Spinal cord (tissue), 10 donors: ENCODE measurements at places on chromosomes 5 and 9. TPM values are rescaled to one million over a fixed set of nuclear protein-coding genes. Genes with fewer than 3 reads are reported as not detected.

DNA sequence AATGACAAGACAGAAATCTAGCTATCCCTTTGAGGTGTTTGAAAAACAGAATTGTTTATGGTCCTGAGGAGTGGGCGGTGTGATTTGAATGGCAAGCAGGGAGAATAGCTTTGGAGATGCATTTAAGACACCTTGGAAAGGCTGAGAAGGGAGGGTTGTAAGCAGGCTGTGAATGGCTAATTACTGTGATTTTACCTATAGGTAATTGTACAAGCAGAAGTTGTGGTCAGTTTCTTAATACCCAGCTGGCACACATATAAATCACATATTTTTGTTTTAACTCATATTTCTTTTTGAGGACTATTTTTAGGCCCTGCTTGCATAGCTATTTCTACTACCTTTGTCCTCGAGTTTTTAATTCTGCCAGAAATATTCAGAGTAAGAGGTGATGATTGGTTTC is 248.6 kb downstream of the KDM4C start:
- DNase-seq, result no peak
- no peaks in the 10 kb centered on the region for H3K4me1 ChIP-seq
- no peaks in the 10 kb centered on the region for H3K27me3 ChIP-seq
- H3K27ac ChIP-seq, result no peak overlapping the region
- no peak overlapping the region for H3K4me3 ChIP-seq

- no peak overlapping the region for H3K4me3 ChIP-seq
- no peaks in the 10 kb centered on the region for H3K36me3 ChIP-seq
- H3K27ac ChIP-seq, result no peak overlapping the region
Observed at GRCh38 chr9:126799034-126799433, 5.8 kb upstream of the ZBTB43 start.

- no peak overlapping the region for H3K4me3 ChIP-seq
- no peaks in the 10 kb centered on the region for H3K27me3 ChIP-seq
- no peak overlapping the region for H3K27ac ChIP-seq
- no peaks in the 10 kb centered on the region for H3K36me3 ChIP-seq
- H3K4me1 ChIP-seq, result no peaks in the 10 kb centered on the region
Observed at GRCh38 chr9:94490465-94490864, 64.4 kb upstream of the PCAT7 start.

The SH2D3C gene
- 11.6 TPM for total RNA-seq

- H3K4me1 ChIP-seq, result no peaks in the 10 kb centered on the region
- no peak overlapping the region for H3K4me3 ChIP-seq
- no peaks in the 10 kb centered on the region for H3K36me3 ChIP-seq
- H3K27ac ChIP-seq, result no peak overlapping the region
- no peak for DNase-seq
Observed at GRCh38 chr5:122149321-122150090, 20.2 kb downstream of the ZNF474 start.

The PCDHGA10 gene
- total RNA-seq, result 11.1 TPM

DNA sequence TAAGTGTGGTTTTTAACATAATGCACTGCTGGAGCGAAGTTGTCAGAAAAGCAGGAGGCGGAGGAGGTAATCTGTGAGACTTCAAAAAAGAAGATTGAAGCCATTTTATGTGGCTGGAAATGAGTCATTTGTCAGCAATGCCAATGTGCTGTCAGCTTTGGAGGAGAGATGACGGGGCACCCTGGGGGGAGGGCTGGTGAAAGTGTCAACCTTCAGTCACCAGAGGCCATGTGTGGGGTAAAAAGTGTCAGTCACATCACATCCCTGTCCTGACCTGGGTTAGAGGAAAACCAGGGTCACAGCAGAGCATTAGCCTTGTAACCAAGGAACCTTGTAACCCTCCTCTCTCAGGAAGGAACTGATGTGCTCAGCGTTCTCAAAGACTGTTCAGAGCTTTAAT is 59.1 kb downstream of the TLR4 start:
- H3K36me3 ChIP-seq, result no peaks in the 10 kb centered on the region
- DNase-seq, result no peak
- H3K27me3 ChIP-seq, result no peaks in the 10 kb centered on the region
- no peaks in the 10 kb centered on the region for H3K4me1 ChIP-seq
- H3K27ac ChIP-seq, result no peak overlapping the region

The NEUROG1 gene
- total RNA-seq, result not detected

The PCDHA10 gene
- total RNA-seq, result 4.6 TPM

GRCh38 chr5:115333164-115333563 is 36.7 kb upstream of the CCDC112 start:
- no peak for DNase-seq
- H3K36me3 ChIP-seq, result no peaks in the 10 kb centered on the region
- no peak overlapping the region for H3K4me3 ChIP-seq
- no peak overlapping the region for H3K27ac ChIP-seq
- no peaks in the 10 kb centered on the region for H3K27me3 ChIP-seq

DNA sequence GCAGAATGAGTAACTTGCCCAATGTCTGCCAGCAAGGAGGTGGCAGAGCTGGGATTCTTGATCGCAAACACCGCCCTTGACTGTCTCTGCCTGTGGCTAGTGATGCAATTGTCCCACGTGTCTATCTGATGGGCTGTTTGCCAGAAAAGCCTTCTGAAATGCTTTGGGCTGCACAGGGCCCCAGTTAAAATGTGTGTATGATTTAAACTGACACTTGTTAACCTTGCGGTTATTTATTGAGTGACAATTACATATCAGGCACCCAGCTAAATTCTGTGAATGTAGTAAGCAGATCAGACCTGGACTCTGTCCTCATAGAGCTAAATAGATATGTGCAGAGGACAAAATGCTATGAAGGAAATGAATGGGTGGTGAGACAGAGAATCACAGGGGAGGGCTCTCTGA is 11.6 kb upstream of the IL12B start:
- H3K4me3 ChIP-seq, result no peak overlapping the region
- no peaks in the 10 kb centered on the region for H3K27me3 ChIP-seq
- no peaks in the 10 kb centered on the region for H3K36me3 ChIP-seq
- no peak overlapping the region for H3K27ac ChIP-seq
- no peaks in the 10 kb centered on the region for H3K4me1 ChIP-seq

The FGD3 gene
- 5.8 TPM for total RNA-seq

DNA sequence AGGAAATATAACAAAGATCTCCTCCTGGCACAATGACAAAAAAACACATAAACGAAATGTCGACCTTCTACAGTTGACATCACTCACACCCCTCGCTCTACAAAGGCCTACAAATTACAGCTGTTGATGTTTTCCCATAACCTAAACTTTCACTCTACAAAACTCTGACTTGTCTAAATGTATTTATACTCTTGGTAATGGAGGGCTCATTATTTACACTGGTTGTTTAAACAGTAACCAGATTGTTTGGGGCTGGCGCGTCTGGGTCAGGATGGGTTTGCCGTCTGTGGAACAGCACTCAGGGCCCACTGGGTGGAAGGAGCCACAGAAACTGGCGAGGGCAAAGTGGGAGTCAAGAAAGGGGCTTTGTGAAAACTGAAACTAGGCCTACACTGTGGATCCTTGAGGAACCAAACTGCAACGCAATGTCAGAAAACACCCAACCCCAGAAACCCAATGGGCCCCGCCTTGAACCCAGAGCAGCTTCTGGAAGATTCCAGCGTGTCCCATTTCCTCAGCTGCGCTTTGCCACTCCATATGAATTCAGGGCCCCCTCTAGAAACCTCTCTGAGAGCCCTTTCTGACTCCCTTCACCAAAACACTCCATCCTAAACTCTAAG is 136.7 kb downstream of the ROR2 start:
- no peak for DNase-seq
- no peaks in the 10 kb centered on the region for H3K27me3 ChIP-seq
- H3K36me3 ChIP-seq, result no peaks in the 10 kb centered on the region
- H3K27ac ChIP-seq, result no peak overlapping the region
- peaks cover 13% of the 10 kb centered on the region for H3K4me1 ChIP-seq
- H3K4me3 ChIP-seq, result no peak overlapping the region

DNA sequence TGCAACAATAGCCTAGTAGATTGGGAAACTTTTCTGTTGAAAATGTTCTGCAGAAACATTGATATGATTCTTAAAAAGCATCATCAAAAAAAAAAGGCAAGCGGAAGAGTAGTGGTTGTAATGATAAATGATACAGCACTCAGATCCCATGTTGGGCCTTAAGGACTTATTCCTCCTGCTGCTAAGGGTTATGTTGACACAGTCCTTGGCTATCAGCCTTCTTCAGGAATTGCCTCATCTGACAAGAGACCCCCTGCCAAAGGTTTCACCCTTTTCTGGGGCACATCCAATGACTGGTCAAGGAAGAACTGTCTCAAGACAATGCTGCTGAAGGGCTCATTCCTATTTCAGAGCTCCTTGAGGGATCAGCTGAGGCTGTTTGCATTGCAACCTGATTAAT is 44.3 kb upstream of the MAMDC2 start:
- no peak overlapping the region for H3K4me3 ChIP-seq
- H3K27me3 ChIP-seq, result no peaks in the 10 kb centered on the region
- no peaks in the 10 kb centered on the region for H3K36me3 ChIP-seq

DNA sequence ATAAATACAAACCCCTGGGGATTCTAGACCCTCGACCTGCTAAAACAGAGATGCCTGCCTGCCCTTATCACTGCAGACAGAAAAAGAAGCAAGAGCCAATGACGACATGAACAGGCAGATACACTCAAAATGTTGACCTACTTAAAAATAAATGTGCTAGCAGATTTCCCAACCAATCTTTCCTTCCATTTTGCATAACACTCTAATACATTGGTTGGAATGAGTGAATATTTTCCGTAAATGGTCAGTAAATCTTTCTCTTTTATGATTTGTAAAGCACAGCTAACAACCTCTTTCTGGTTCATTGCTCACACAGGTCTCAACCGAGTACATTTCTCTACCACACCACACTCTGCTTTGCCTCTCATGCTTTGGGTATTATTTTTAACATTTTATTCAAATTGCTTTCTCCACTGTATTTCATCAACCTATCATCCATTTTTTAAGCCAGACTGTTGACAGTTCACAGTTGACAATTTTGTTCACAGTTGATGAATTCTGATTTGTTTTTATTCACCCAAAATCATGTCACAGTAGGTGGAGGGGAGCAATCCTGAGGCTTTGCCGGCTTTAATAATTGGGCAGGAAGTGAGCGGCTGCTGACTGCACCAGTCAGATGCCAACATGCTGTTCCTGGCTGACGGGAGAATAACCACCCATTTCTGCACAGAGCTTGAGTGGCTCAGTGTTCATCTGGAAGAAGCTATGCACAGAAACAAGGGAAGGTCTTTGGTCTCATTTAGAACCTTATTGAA is 426.6 kb downstream of the SPOCK1 start:
- peaks cover 3% of the 10 kb centered on the region for H3K4me1 ChIP-seq
- DNase-seq, result no peak
- H3K27ac ChIP-seq, result no peak overlapping the region
- no peaks in the 10 kb centered on the region for H3K27me3 ChIP-seq
- H3K4me3 ChIP-seq, result no peak overlapping the region
- no peaks in the 10 kb centered on the region for H3K36me3 ChIP-seq

DNA sequence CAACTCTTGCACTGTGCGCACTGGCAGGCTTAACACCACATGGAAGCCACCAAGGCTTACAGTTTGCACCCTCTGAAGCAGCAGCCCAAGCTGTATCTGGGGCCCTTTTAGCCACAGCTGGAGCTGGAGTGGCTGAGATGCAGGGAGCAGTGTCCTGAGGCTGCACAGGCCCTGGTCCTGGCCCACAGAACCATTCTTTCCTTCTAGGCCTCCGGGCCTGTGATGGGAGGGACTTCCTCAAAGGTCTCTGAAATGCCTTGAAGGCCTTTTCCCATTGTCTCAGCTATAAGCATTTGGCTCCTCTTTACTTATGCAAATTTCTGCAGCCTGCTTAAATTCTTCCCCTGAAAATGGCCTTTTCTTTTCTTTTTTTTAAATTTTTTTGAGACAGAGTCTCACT is 104.4 kb upstream of the CPLX2 start:
- no peaks in the 10 kb centered on the region for H3K4me1 ChIP-seq
- no peaks in the 10 kb centered on the region for H3K27me3 ChIP-seq
- H3K4me3 ChIP-seq, result no peak overlapping the region
- DNase-seq, result no peak
- no peak overlapping the region for H3K27ac ChIP-seq

- H3K36me3 ChIP-seq, result no peaks in the 10 kb centered on the region
- H3K27ac ChIP-seq, result no peak overlapping the region
- no peak overlapping the region for H3K4me3 ChIP-seq
- H3K27me3 ChIP-seq, result peaks cover 2% of the 10 kb centered on the region
Observed at GRCh38 chr5:133741396-133741795, 129.1 kb upstream of the FSTL4 start.

GRCh38 chr5:74240783-74241750 is 399.5 kb downstream of the ENC1 start:
- no peaks in the 10 kb centered on the region for H3K4me1 ChIP-seq
- no peak for DNase-seq
- no peaks in the 10 kb centered on the region for H3K36me3 ChIP-seq
- no peaks in the 10 kb centered on the region for H3K27me3 ChIP-seq

The OTP gene
- total RNA-seq, result 1.8 TPM

The MOB3B gene
- 11.8 TPM for total RNA-seq

The IFNA13 gene
- not detected for total RNA-seq

- H3K4me3 ChIP-seq, result no peak overlapping the region
- no peaks in the 10 kb centered on the region for H3K27me3 ChIP-seq
- H3K4me1 ChIP-seq, result peaks cover 7% of the 10 kb centered on the region
- no peak for DNase-seq
- H3K27ac ChIP-seq, result no peak overlapping the region
- H3K36me3 ChIP-seq, result peaks cover 24% of the 10 kb centered on the region
Observed at GRCh38 chr5:14386884-14387624, 194.5 kb upstream of the OTULINL start.

DNA sequence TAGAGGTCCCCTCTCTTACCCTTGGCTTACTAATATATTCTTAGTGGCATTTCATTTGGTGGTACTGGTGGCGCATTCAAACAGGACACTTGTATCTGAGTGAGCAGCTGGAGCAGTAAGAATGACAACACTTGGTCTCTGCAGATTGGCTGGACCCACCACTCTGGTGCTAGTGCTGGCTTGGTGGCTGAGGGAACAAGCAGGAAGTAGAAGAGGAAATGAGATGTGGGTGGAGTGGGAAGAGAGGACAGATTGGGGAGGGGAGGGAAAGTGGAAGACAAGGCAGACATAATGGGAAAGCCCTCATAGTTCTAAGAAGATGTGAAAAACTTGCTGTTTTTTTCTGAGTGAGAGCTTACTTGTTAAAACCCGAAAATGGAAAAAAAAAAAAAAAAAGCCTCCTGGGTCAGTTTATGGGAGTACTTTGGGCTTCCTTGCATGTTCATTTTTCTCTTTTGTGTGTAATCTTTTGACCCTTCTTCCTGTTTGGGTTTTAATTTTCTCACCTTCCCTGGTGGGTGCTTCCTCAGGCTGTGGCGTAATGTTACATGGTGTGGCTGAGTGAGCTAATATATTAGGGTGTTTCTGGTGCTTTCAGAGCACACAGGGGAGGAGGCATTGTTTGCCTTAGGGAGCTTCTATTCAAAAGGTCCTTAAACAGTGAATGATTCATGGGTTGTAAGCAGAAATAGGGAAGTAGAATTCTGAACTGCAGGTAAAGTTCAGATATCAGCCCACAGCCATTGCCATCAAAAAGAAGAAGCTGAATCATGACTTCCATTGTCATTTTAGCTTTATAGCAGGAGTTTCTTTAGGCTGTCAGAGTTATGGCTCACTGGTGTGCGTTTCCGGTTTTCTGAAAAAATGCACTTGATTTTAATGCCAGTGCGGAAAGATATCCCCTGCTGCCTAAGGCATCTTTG is 52.3 kb downstream of the TLE4 start:
- H3K36me3 ChIP-seq, result no peaks in the 10 kb centered on the region
- H3K4me1 ChIP-seq, result no peaks in the 10 kb centered on the region
